ENCODE measurements at places on chromosomes 1 and 21.
A peak's percentile ranks its signal among the peaks of the same experiment; 100 is the strongest.

DNA sequence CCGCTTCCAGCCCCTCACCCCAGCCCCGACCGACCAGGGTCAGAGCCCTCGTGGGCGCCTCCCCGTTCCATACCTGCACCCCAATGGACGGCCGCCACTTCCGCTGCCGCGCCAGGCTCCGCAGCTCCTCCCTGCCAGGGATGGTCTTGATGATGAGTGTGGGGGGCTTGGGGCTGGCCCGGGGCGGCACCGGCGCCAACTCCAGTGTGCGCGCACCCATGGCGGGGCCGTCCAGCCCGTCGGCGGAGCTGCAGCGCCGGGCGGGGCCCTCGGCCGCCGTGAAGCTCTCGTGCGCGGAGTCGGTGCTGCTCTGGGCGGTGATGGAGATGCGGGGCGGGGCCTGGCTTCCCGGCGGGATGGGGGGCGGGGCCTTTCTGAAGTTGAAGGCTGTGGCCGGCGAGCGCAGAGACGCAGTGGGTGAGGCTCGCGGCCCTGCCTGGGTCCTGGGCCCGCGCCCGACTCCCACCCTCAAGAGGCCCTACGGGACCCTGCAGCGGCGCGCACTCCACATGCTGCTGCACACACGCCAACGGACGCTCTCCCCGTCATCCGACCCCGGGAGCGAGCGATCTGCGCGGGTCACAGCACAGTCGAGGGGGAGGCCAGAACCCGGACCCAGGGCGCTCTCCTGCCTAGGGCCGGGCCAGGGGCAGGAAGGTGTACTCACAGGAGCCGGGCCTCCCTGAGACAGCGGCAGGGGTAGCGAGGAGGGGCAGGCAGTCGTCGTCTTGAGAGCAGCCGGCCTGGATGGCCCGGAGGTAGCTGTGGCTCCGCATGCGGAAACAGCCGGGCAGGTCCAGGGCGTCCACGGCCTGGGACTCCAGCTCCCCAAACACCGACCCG is 26.1 kb upstream of the SMIM12 start:
- no peak for DNase-seq

DNA sequence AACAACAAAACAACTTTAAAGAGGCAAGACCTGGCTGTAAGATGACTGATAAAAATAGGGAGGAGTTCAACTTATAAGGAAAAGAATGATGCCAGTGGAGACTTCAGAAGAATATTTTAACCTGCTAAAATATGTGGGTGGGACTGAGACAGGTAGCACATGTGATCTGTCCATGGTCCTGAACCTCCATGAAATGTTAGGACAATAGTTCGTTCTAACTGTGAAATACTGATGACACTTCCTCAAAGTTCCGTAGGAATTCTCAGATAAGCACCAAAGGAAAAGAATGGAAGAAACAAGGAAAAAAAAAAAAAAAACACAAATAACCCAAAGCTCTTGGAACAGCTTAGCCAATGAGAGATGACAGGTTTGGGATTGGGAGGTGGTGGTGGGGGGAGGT is 44.7 kb downstream of the CDC42BPA start:
- DNase-seq = peak; percentile 20

DNA sequence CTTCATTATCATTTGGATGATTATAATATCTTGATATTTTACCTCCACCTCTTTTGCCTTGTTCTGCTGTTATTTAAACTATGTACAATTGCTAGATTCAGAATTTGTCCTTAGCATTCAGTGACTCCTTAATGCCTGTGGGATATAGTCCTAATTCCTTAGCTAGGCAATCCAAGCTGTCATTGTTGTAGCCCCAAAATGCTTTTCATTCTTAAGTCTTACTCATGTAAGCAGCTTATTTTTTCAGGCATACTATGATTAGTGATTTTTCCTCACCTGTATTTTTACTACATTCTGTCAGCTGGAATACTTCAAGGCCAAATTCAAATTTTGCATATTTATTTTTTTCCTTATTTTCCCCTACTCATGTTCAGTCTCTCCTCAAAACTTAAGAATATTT is 13.4 kb downstream of the PKN2 start:
- DNase-seq = no peak

DNA sequence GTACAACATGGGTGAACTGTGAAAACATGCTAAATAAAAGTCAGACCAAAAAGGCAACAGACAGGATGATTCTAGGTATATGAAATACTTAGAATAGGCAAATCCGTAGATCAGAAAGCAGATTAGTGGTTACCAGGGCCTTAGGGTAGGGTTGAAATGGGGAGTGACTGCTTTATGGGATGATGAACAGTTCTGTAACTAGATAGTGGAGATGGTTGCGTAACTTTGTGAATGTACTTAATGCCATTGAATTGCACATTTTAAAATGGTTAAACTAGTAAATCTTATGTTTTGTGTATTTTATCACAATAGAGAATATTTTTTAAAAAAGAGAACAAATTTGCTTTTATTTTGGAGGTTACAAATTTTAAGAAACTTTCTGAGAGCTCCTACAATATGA is 17.4 kb downstream of the ZNF326 start:
- no peak for DNase-seq

- no peak for DNase-seq
These were observed 47.1 kb downstream of the LEPR start for GRCh38 chr1:65467536-65467935.

- DNase-seq = no peak
These were observed 26.1 kb downstream of the PROK1 start for GRCh38 chr1:110477041-110477440.

DNA sequence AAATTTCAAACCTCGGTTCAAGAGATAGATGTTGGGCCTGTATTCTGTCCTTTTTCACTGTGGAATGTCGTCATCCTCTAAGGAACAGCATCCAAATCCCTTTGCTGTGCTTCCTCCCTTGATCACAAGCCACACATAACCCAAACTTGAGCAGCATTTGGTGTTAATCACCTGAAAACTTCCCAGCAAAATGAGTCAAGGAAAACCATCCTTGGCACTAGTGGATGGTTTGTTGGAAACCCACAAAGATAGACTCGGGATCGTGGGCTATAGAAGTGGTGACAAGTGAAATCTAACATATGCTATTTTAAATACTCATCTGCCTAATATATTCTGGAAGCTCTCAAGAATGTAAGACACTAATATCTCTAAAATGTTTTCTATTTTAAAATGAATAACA is 459.1 kb downstream of the SETD4 start:
- no peak for DNase-seq

DNA sequence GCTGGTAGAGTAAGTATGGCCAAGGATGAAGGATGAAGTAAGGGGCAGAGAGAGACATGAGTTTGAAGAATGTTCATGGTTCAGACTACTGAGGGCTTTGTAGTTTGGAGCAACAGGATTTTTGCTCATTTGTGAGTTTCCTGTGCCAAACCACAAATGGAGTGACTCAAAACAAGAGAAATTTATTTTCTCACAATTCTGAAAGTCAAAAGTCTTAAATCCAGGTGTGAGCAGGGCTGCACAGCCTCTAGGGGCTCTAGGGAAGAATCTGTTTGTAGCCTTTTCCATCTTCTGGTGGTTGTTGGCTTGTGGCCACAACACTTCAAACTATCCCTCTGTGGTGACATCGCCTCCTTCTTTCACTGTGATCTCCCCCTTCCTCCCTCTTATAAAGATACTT is 58.9 kb downstream of the RHOU start:
- DNase-seq = no peak

GRCh38 chr1:244920911-244921761 is 56.8 kb upstream of the HNRNPU start:
- peak; percentile 91 for DNase-seq

GRCh38 chr1:112702067-112702395 is 4.9 kb downstream of the RHOC start:
- DNase-seq = no peak

- no peak for DNase-seq
These were observed 41.0 kb downstream of the ACTA1 start for GRCh38 chr1:229392936-229393335.

GRCh38 chr1:237226177-237226944 is 184.4 kb downstream of the RYR2 start:
- no peak for DNase-seq

DNA sequence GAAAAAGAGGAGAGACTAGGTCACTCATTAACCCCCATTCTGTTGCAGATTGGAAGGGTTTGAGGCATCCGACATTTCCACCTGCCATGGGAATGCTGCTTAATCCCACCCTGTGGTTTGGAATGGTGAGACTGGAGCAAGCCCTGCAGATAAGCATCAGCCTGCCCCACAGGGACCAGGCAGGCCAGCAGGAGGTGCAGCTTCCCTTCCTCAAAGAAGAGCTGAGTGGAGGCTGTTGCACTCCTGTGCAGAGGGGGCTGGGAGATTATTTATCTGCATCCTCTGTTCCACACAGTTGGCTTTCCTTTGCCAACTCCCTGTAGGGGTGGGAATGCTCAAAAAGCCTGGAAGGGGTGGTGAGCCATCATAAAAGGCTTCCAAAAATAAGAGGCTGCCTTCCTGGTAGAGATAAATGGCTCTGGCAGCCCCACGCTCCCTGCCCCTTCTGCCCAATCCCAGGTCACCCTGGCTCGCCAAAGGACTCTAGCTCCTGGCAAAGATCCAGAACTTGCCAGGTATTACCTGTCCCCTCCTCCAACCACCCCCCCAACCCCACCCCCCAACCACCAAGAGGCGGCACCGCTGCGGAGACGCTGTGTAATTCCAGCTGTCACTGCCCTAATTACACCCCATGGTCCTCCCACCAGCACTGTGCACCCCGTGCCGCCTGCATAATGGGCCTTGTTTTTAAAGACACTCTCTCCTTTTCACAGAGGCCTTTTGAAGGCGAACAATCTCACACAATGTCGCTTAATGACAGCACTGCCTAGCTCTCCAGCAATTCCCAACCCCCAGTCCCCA is 83.0 kb upstream of the ZC3H12A start:
- DNase-seq = no peak

DNA sequence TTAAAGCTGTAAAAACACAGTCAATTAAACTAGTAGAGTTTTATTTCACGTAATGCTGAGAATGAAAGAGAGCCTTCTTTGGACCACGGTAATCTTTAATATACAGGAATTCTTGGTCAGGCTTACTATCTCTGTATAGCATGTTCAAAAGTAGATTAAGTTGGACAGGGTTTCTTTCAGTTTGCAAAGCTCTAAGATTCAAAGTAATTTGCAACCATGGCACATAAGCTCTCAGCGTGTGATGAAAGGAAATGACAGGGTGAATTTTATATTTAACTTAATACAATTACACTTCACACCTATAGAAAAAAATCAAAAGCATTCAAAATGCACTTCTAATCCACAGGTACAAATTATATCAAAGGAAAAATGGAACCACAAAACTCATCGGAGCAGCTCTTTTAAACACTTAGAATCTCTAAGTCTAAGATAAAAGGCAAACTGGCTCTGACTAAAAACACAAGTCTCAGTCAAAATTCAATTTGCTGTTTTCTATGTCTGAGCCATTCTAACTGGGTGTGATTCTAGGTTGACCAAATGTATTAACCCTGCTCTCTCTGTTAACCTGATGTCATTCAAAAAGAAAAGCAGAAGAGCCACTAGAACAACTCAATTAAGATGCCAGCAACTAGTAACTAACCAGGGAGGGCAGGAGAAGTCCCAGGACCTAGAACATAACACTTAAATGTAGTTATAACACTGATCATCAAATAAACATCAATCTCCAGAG is 147.7 kb downstream of the RERE start:
- no peak for DNase-seq

DNA sequence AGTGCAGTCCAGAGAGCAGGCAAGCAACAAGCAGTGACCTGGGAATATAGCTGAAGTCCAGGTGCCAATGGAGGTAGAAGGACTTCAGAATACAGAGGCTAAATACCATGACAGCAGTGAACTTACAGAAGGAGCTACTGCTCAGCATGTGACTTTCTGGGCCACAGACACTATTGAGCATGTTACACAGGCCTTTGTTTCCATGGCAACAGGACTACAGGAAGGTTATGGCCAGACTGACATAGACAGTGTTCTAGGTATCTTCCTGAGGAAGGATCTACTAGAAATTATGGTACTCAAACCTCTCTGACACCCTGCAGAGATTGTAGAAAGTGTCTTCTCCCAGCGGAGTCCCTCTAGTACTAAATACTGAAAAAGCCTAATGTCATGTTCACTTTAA is 11.0 kb downstream of the OR2M5 start:
- peak; percentile 3 for DNase-seq

DNA sequence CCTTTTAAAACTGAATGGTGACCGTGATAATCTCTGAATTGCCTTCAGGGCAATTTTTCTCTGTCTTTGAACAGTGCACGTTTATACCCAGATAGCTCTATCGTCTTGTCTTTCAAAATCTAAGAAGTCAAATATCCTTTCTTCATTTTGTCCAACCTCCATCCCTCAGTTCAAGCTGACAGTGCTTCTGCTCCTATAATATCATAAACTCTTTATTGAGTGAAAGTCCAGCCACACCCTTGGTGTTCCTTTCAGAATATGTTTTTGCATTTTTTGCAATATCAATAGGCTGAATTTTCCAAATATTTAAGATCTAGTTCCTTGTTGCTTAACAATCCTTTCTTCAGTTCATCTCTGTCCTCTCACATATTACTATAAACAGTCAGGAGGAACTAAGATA is 35.1 kb upstream of the FRRS1 start:
- DNase-seq = no peak

DNA sequence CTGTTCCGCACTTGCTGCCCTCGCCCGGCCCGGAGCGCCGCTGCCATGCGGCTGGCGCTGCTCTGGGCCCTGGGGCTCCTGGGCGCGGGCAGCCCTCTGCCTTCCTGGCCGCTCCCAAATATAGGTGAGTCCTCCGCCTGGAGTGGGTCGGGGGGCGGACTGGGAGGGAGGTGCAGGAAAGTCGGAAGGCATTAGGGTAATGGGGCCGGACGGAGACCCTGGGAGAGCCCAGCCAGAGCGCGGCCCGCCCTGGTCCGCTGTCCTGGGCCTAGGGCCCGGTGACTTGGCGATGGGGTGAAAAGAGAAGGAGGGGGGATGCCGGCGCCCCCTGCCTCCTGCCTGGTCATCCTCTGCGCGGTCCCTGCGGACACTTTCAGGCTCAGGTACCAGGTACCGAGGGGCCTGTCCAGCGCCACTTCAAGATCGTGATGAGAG is 243 bp downstream of the ADAM15 start:
- no peak for DNase-seq

- DNase-seq = no peak
These were observed 11.1 kb downstream of the KRTAP24-1 start for GRCh38 chr21:30271611-30272010.

DNA sequence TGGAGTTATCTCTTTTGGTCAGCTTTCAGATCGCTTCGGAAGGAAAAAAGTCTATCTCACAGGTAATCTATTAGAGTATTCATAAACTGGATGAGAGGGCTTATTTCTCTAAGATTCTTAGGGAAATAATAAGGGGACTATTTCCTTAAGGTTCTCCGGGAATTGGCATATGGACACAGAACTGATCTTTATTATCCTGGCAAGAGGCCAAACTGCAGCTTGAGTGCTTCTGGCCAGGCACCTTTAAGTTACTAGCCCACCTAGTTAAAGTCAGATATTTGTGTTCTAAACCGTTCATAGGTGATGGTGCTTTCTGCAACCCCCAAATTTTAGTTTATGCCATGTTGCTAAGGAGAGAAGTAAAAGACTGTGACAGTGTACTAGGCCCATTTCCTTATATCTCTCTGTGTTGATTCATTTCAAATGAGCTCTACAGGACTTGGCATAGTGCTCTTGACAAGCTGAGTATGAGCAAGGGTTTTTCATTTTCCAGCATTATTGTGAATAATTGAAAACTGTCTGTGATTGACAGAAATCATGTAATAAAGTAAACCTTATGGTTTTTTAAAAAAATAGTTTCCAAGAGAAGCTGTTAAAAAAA is 43.4 kb downstream of the SLC22A15 start:
- DNase-seq = no peak

GRCh38 chr1:216771922-216772321 is 48.7 kb upstream of the ESRRG start:
- DNase-seq = no peak
